GM12864 (cell line): ENCODE measurements at places on chromosomes 13 and 19.

DNA sequence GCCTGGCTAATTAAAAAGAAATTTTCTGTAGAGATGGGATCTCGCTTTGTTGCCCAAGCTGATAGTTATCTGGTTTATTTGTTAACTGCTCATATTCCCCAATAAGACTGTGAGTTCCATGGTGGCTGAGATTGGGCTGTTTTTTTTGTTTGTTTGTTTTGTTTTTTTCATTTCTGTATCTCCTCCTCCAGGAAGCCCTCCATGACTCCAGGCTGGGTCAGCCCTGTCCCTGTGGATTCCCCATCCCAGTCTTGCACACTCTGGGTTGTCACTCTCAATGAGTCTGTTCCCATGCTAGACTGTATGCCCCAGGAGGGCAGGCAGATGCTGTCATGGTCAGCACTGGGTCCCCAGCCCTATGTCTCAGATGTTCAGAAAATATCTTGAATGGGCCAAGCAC, 2.9 kb downstream of the EML2 start:
- DNase-seq: no peak

- no peak for DNase-seq
These were observed 79.5 kb downstream of the MYO16 start for GRCh38 chr13:108708921-108709320.

DNA sequence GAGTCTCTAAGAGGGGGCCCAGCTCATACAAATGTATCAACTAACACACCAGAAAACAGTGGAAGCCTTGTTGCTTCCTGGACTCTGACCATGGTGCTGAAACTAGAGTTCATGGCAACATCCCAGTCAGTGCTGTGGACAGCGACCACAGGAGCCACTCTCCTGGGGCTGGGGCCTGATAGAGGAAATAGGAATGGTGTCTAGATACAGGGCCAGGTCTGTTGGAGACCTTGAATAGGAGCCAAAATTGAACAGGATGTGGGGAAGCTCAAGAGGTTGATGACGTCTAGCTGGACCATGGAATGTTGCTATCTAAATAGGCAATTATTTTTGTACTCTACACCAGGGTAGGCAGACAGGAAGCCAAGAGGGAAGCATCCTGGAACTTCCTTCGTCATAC, 21.7 kb downstream of the LILRB4 start:
- DNase-seq: no peak

- no peak for DNase-seq
These were observed 93.1 kb upstream of the ZNF507 start for GRCh38 chr19:32252333-32252669.

DNA sequence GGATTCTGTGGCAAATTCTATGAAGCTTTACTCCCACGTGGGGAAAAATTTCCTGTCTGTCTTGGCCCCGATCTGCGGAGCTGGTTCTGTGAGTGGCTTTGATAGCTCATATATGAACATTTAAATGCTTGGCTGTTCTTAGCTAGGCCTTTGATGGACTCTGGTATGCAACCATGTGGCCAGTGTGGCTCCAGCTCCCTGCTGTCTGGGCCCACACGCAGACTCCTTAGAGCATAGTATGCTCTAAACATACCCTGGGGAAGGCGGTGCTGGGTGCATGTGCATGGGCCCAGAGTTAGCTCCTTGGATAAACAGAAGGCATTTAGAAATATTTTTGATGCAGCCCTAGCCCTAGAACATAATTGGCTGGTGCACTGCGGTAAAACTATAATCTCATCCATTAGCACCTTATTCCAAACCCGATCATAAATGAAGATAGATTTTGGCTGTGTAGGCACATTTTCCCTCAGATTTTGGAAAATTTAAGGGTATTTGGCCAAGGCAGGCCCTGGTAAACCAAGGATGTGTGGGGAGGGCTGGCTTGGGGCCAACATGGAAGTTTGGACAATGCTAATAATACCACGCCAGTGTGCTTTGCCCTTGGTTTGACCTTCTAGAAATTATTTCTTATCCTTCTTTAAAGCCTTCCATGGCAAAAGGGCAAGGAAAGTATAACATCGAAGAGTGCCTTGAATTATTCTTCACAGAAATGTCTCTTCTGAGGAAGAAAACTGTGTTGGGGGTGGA, 153.5 kb downstream of the LMO7 start:
- no peak for DNase-seq

GRCh38 chr19:7894612-7895309, 6.5 kb downstream of the LRRC8E start:
- DNase-seq: no peak

GRCh38 chr13:97067017-97067895, 73.0 kb upstream of the OXGR1 start:
- DNase-seq: no peak

DNA sequence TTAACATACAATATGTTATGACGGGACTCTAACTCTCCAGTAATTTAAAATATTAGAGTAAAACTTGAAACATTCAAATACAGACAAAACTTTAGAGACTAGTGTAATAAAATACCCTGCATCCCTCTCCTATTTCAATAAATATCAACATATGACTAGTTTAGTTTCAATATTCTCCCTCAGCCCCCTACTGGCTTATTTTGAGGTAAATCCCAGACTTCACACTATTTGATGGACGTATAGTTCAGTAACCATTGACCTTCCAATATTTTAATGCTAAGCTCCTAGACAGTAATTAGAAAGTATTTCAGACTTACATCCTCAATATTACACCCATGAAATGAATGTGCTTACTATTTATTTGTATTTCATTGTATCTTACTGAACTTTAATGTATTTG, 180.7 kb upstream of the STARD13 start:
- no peak for DNase-seq

GRCh38 chr19:49930483-49931011, 1.2 kb upstream of the NUP62 start:
- no peak for DNase-seq

GRCh38 chr13:30224732-30225131, 82.6 kb downstream of the KATNAL1 start:
- DNase-seq: no peak

GRCh38 chr13:110298505-110299282, 8.3 kb downstream of the COL4A1 start:
- DNase-seq: no peak

- DNase-seq: no peak
These were observed 7.8 kb downstream of the POU2F2 start for GRCh38 chr19:42124386-42124901.

- DNase-seq: no peak
These were observed 14.8 kb upstream of the ATP8B3 start for GRCh38 chr19:1826557-1827521.

- DNase-seq: no peak
These were observed 1.3 kb downstream of the GNG8 start for GRCh38 chr19:46634656-46635218.

DNA sequence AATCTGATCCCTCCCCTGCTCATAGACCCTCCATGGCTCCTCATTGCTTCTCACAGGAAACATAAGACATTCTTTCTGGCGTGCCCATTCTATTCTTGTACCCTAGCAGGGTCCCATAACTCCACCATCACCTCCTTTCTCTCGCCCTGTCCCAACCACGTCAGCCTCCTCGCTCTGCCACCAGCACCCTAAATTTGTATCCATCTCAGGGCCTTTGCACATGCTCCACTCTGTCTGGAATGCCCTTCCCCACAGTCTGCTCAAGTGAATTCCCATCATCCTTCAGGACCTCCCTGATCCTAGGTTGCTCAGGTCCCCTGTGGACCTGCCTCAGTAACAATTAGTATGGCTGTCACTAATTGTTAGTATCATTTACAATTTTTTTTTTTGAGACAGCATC, 10.5 kb downstream of the B3GNT3 start:
- no peak for DNase-seq

DNA sequence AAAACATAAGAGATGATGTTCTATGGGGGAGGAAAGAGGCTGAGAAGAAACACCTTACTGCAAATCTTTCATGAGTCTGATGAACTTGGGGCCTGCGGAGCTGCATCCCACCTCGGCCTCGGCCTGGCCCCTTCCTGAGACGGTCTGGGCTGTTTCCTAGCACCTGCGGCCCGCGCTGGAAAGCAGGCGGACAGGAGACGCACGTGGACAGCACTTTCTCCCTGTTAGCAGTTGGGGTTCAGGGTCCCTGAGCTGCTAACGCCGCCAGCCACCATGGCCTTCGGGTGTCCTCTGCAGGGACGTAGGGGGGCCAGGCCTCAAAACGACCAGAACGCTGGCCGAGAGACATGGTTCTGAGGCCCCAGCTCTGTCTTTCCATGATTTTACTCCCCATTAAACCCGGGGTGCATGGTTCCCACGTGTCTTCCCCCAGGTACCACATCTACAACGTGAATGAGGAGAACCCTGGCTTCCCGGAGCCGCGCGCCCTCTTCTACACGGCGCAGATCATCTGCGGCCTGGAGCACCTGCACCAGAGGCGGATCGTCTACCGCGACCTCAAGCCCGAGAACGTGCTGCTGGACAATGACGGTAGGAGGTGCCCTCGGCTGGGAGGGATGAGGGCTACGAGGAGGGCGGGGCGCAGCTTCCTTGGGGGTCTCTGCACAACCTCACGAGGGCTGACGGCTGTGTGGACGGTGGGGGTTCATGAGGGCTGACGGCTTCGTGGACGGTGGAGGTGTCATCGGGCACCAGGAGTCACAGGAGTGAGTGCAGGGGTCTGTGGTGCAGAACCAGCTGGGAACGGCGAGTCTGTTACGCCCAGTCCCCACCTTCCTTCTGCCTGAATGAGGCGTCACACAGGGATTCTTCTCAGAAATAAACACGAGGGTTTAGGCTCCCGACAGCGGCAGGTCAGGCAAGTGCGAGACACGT, 4.3 kb downstream of the GRK1 start:
- no peak for DNase-seq

GRCh38 chr19:44303976-44304568, 753 bp downstream of the ZNF235 start:
- no peak for DNase-seq

- no peak for DNase-seq
These were observed 21.0 kb downstream of the ITGBL1 start for GRCh38 chr13:101473458-101473857.

GRCh38 chr19:58385891-58386575, 1.0 kb upstream of the RPS5 start:
- no peak for DNase-seq

- no peak for DNase-seq
These were observed 31.5 kb upstream of the MYO16 start for GRCh38 chr13:108597943-108598342.

GRCh38 chr19:12721656-12722565, 1.8 kb downstream of the TNPO2 start:
- DNase-seq: no peak

DNA sequence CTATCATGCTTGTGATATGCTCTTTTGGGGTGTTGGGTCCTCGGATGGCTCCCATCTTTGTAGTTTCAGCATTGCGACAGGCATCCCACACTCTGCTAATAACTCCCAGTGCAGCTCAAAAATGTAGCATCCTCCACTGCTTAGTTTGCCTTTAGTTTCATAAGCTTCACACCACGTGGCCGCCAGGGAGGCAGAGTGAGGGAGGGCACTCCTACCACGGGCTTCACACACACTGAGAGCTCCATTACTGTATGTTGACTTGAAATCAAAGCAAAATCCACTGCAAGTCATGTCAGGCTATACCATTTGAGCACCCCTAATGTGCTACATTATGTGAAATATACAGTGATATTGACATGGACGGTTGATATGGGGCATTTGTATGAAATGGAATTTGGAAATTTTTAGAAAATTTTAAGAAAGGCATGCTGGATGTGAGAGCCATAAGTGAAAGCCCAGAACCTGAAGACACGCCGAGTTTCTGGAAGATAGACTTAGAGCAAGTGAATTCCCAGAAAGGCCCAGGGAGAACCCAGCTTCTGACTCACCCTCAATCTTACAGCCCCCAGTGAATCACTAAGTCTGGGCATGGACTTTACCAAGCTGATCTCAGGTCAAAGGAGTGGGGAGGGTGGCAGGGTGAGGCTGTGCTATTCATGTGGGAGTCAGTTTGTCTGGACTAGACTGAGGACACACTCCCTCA, 94.1 kb downstream of the HSPH1 start:
- no peak for DNase-seq

DNA sequence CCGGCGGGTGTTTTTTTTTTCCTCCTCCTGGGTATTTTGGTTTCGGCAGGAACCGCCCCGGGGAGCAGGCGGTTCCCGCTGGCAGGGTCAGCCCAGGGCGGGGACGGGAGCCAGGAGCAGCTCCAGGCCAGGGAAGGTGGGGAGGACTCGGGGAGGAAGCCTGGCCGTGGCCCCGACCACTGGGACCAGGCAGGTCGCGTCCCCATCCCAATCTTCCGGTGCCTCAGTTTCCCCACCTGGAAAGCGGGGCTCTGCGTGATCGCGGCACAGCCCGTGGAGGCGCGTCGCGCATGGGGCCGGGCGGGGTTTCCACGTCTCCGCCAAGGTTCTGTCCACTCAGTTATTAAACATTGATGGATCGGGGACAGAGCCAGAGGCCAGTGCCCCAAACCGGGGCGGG, 34.8 kb downstream of the IL12RB1 start:
- DNase-seq: no peak

DNA sequence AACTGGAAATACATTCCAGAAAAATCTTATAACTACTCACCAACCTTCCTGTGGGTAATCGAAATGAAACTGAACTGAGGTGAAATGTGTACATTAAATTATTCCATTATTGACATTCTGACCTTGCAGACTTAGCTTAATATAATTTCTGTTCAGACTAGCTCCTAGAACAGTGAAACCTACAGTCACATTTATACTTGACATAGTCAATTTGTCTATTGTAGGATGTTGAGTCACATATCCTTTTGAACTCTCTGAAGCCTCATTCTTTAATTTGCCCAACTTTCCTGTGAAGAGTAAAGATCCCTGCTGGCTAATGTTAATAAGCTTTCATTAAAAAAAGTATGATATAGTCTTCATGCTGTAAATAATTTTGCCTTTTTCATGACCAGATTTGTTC, 92.0 kb upstream of the SCEL start:
- DNase-seq: no peak

- DNase-seq: no peak
These were observed 1.7 kb upstream of the ZNF865 start for GRCh38 chr19:55603581-55604292.

DNA sequence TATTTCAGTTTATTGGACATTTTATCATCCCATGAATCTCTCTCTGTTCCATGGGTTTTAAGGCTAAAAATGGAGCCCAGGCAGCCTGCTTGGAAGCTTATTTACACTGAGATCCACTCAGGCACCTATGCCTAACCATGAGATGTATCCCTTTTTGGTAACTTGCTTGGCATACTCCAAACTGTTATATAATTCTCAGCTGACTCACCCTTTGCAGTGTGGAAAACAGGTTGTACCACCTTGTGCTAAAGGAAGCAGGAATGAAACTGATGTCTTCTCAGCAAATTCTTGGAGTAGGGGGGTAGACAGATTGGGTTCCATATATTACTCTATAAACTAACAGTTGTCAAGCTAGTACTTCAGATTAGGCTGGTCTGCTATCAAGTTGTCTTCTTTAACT, 483.6 kb downstream of the KLF5 start:
- no peak for DNase-seq
